Right forelimb (tissue), 1 donor: ENCODE measurements at places on chromosomes 2 and 18.

- peak; percentile 73 for DNase-seq
Observed at GRCh38 chr2:64750001-64750816, 96.5 kb upstream of the SERTAD2 start.

- no peak for DNase-seq
Observed at GRCh38 chr2:61421611-61422010, 49.3 kb downstream of the USP34 start.

GRCh38 chr18:24651434-24651833, 191.0 kb downstream of the HRH4 start:
- no peak for DNase-seq

GRCh38 chr2:200705305-200706041, 106.2 kb upstream of the BZW1 start:
- no peak for DNase-seq

DNA sequence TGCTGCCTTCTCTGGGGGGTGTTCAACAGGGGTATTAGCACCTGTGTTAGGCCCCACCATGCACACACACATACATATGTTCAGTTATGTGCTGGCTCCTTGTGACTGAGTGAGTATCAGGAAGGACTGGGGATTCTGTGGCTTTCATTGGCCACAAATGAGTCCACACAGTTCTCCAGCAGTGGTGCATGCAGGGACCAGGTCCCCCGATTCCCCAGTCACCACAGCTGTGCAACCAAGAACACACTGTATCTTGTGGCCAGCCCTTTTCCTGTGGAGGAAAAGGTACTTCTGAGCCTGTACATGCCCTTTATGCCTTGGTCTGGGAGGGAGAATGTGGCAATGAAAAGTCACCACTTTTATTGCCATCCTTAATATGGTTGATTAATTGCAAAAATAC, 74.9 kb upstream of the KLF7 start:
- DNase-seq: no peak

DNA sequence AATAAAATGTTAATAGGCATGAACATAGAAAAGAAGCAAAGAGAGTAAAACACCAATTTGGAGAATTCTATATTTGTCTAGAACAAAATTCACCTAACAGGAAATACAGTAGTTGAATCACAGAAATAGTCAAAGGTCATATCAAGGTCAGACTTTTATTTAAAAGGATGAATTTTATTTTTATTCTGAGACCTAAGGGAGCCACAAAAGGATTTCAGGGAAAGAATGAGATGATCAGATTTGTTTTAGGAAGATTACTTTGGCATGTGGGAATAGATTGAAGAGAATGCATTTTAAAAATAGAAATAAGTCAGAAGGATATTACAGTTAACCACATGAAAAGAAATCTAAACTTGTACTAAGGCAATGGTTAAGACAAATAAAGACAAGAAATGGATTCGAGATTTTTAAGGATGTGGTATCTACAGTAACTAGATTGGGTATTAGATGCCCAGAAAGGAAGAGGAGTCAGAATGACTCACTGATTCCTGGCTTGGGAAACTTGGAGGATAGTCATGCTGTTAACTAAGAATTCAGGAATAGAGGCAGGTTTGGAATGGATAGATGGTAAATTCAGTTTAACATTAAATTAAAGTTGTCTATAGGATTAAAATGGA, 56.0 kb downstream of the METTL4 start:
- no peak for DNase-seq

GRCh38 chr2:69561101-69561500, 82.4 kb downstream of the AAK1 start:
- DNase-seq: no peak

DNA sequence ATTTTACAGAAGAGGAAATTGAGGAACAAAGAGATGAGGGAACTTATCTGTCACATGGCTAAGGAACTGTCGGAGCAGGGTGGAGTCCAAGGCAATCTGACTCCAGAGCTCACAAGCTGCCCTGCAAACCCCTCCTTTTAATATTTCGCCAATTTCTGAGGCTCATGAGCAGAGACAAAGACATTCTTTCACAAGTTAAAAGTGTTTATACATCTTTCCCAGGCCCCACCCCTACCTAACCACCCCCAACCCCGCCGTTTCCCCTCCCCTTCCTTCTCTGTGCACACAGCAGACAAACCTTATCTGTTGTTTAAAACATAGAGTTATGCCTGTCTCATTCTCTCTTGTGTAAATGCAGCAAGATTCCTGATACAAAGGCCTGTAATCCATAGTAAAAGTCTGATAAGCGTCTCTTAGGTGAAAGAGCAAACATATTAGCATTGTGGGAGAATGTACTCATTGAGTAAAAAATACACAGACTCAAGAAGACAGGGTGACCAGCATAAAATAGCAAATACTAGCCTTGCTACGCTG, 44.3 kb downstream of the EPHA4 start:
- no peak for DNase-seq

- peak; percentile 96 for DNase-seq
Observed at GRCh38 chr2:85132834-85133637, at the start of gene TCF7L1. TSS of gene TCF7L1 (plus strand) at chr2:85133392. CDS start at chr2:85133685, 293 bp downstream.

- no peak for DNase-seq
Observed at GRCh38 chr2:36351736-36352349, 3.7 kb upstream of the CRIM1 start.

DNA sequence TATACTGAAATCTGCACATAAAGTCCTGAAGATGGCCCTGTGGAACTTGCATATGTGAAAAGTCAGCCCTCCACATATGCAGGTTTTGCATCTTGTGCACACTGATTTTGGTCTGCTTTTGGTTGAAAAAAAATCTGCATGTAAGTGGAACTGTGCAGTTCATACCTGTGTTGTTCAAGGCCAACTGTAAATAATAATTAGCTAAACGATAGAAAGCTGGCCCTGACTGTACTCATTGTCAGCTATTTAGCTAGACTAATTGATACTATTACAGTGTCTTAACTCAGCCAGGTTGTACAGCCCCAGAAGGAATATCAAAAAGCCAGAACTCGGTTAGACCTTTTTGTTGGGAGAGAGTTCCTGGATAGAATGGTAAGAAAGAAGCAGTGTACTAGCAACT, 54.5 kb downstream of the EHBP1 start:
- DNase-seq: no peak

DNA sequence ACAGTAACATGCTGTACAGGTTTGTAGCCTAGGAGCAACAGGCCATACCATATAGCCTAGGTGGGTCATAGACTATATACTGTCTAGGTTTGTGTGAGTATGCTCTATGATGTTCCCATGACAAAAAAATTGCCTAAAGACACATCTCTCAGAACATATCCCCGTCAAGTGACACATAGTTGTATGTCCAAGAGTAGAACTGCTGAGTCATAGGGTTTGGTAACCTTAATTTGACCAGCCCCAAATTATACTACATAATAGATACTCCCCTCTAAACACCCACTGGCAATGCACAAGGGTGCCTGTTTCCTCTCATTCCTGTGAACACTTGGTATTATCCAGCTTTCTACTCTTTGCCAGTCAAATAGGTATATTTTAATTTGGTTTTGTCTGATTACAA, 161.6 kb downstream of the LCLAT1 start:
- DNase-seq: no peak

- no peak for DNase-seq
Observed at GRCh38 chr18:59381949-59382348, 22.9 kb upstream of the LMAN1 start.

GRCh38 chr2:32591669-32592463, 36.0 kb upstream of the TTC27 start:
- no peak for DNase-seq

DNA sequence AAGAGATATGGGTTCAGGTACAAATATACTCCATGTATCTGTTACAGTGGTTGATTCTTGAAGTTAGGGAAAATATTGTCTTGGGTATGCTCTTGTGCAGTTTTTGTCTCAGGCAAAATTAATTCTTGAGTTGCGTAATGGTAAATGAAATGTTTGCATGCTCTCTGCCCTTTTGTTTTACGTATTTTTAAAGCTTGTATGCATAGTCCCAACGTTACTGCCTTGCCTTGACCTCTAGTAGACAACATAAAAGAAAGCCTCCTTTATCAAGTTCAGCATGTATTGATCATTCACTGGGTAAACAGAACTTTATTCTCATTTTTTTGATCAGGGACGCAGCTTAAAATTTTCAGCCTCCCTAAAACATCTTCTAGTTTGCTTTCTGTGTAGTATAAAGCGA, 283.1 kb downstream of the THSD7B start:
- DNase-seq: no peak

GRCh38 chr2:134327367-134327766, 73.5 kb downstream of the MGAT5 start:
- DNase-seq: no peak

GRCh38 chr18:56062931-56063330, 474.9 kb upstream of the TCF4 start:
- no peak for DNase-seq

DNA sequence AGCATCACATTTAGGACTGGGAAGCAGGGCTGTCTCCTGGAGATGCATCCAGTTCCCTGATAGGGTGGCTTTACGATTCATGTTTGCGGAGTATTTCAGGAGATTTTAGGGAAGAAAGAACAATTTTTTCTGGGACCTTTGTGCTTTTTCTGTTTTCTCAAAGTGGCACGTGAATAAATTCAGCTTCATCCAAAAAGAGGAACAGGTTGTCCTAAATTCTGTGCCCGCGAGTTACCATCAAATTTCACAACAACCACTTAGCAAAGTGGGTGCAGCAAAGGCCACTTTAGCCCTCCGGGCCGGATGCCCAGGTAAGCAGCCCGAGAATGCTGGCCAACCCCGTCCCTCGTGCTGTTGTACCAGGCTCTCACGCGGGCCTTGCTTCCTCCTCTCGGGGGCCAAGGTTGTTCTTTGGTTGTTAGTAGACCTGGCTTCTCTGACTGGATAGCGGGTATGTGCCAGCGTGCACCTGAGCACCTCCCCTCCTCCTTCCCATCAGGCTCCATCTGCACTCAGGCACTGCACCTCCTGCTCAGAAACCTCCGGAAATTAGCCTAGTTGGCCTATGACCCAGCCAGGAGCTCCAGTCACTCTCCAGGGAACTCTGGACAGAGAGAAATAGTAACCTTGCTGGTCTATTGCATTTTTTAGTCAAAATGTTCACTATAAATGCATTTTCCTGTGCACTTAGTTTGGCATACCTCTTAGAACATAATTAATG, 83.0 kb downstream of the CMPK2 start:
- no peak for DNase-seq

DNA sequence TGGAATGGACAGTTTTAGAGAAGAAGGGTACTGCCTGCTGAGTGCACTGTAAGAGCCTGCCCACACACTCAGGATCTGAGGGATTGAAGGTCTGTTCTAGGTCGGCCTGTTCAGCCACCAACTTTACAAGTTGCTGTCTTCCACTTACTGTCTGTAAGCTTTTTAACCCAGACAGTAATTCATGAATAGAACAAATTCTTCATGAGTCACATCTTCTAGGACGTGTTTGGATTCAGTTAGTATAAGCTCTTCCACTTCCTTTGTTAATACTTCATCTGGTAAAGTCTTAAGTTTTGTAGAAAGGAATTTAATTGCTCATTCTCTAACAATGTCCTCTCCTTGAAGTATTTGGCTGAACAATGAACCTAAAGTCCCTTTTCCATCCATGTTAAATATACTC, 74.6 kb downstream of the PDE11A start:
- no peak for DNase-seq

DNA sequence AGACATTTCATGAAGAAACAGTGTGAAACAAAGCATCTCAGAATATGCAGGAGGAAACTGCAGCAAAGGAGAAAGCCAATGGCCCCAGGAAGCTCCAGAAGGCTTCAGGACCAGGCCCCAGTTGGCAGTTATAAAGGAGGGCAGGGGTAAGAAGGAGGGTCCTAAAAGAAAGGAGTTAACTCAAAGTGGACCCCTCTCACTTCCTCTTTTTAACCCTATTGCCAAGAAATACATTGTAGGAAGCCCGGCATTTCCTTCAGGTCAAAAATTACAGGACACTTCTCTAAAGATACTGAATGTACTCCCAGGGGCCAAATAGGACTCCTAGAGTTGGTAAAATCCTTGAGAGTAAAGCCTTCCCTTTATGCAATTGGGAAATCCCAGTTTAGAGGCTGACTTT, 77.1 kb upstream of the TGFA start:
- no peak for DNase-seq

GRCh38 chr2:29233428-29233827, 118.2 kb downstream of the CLIP4 start:
- no peak for DNase-seq

DNA sequence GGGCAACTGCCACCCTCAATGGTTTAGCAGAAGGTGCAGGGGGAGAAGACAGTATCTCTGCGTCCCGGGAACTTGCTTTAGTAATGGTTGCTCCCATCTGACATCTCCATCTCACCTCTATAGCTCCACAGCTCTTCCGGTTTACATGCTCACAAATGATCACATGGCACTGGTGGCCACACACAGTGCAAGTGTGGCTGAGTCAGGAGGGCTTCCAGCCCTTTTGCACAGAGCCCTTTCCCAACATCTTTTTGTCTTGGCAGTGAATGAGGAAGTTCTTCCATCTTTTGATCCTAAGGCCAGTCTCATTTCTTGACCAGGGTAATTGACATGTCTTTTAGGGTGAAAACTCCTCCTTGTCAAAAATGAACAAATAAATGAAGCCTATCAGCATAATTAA, 347.7 kb downstream of the LPIN1 start:
- DNase-seq: no peak

DNA sequence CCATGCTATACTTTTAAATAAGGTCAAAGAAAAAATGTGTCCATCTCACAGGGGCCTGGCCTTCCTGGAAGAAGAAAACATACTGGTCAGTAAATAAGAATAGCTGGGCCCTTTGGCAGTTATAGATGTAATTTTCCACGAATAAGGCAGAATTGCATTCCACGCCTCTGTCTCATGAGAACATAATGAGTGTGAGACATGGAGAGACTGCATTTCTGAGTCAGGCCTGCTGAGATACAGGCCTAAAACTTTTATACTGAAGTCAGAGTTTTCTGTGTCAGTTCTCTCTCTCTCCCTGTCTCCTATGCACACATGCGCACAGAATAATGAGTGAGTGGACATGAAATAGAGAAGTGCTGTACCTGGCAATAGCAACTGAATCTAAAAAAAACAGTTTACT, 20.4 kb upstream of the IL1R1 start:
- DNase-seq: no peak

DNA sequence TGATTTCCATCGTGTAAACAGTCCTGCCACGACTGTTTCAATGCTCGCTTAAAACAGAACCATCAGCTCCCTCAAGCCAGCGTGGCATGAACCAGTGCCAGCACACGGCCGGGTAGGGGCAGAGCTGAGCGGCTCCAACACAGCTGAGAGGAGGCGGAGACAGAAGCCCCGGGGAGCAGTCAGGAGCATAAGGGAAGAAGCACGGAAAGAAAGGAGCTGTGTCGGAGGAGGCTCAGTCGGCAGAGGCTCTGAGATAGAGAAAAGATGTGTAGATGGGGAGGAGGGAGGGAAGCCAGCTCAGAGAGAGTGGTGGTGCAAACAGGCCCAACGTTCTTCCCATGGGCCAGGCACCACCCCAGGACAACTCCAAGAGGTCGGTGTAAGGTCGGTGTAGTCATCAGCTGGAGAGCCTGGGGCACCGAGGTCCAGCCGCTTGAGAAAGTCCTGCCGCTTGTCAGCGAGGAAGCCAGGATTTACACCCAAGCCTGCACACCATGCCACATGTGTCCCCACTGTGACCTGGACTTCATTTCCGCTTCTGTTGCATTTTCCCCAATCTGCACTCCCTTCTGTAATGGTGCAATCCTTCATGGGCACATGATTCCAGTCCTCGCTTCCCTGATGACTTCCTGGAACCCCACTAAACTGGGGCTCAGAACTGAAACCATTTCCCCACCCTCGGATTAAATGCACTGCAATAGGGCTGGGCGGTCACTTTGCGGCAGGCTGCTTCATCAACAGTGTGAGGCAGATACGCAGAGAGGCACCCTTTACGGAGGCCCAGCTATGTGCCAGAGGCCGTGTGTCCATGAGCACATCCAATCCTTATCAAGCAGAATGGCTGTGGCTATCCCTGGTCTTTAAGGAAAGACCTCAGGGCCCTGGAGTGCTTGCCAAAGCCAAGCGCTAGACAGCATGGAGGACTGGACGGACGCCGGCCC, 43.5 kb downstream of the CYP27C1 start:
- DNase-seq: no peak
